ENCODE measurements at places on chromosomes 7 and 10. TPM values are rescaled to one million over a fixed set of nuclear protein-coding genes. Genes with fewer than 3 reads are reported as not detected.

VAX1 gene
- not detected for total RNA-seq

CLEC5A gene
- total RNA-seq, result not detected

PTF1A gene
- not detected for total RNA-seq

GLUD1 gene
- total RNA-seq, result 120 TPM
